ENCODE measurements at places on chromosomes 16 and 17. TPM values are rescaled to one million over a fixed set of nuclear protein-coding genes. Genes with fewer than 3 reads are reported as not detected.

DNA sequence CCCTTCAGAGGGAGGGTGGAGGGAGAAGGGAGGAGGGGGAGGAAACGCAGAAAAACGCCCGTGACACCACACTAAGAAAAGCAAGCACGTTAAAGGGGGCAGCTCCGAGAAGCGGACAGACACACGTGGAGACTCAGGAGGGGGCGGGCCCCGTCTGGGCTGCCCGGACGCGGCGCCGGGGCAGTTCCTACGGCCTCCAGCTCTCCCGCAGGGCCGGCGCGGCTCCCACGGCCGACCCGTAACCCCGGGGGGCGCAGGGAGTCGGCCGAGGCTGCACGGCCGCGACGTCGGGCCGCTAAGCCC, 362 bp downstream of the KLHDC4 start:
- H3K27me3 ChIP-seq, result no peaks in the 10 kb centered on the region
- DNase-seq, result no peak
- H3K4me1 ChIP-seq, result peaks cover 45% of the 10 kb centered on the region
- H3K4me3 ChIP-seq, result peak overlapping the region; percentile 71
- peaks cover 5% of the 10 kb centered on the region for H3K36me3 ChIP-seq
- peak overlapping the region; percentile 93 for H3K27ac ChIP-seq

DNA sequence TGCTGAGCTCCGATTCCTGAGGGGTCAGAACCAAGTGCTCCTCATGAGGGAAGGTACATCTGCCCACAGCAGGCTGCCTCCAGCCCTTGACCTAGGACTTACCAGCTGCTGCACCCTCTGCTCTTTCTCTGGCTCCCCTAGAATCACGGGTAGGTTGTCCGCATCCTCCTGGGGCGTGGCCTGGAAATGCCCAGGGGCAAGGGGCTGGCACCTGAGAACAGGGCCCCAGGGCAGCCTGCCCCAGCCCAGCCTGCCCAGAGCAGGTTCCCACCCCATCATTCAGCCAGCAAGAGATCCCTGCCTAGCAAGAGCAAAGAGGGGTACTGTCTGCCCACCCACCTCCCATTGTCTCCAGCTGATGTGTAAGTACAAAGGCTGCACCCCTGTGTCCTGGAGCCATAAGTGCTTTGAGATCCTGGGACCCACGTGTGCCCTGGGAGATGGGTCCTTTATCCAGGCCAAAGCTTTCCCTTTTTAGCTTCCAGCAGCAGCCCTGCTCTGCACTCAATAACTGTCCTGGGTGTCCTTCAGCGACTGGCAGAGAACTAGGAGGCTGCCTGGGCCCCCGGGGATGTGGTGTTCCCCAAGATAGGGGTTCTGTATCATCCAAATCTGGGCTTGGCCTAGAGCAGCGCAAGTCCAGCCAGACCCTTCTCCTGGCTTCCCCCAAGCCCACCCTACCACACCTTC, 5.1 kb downstream of the TSPOAP1 start:
- no peak overlapping the region for H3K4me3 ChIP-seq
- peaks cover 13% of the 10 kb centered on the region for H3K4me1 ChIP-seq
- no peaks in the 10 kb centered on the region for H3K27me3 ChIP-seq
- H3K27ac ChIP-seq, result no peak overlapping the region

The CD300LG gene
- total RNA-seq, result not detected

- H3K36me3 ChIP-seq, result no peaks in the 10 kb centered on the region
- DNase-seq, result no peak
- H3K4me3 ChIP-seq, result no peak overlapping the region
- H3K4me1 ChIP-seq, result no peaks in the 10 kb centered on the region
- no peak overlapping the region for H3K27ac ChIP-seq
- no peaks in the 10 kb centered on the region for H3K27me3 ChIP-seq
Measured at GRCh38 chr17:64245218-64246145, 17.6 kb downstream of the TEX2 start.

GRCh38 chr17:82799591-82799990, 40.2 kb downstream of the ZNF750 start:
- no peak for DNase-seq
- H3K27me3 ChIP-seq, result no peaks in the 10 kb centered on the region
- H3K4me3 ChIP-seq, result no peak overlapping the region

GRCh38 chr17:60039847-60040442, 38.8 kb downstream of the HEATR6 start:
- no peak overlapping the region for H3K27ac ChIP-seq
- no peak overlapping the region for H3K4me3 ChIP-seq
- H3K36me3 ChIP-seq, result no peaks in the 10 kb centered on the region
- H3K27me3 ChIP-seq, result no peaks in the 10 kb centered on the region

The IKZF3 gene
- total RNA-seq, result 55.5 TPM

DNA sequence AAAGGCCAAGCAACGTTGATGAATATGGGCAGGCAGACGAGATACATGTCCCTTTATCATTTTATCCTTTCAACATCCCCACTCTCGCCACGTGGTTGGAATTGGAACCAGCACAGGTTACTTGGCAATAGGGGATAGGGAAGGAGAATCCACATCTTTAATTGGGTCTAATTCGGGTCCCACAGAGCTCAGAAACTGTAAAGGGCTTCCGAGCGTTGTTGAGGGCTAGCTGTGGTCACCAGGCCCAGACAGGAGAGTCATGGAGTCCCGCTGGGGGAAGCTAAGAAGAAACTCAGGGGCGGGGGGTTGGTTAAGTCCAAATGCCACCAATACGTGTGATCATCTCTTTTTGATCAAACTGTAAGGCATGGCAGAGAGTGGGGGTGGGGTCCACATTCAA, 271.3 kb upstream of the ZFHX3 start:
- H3K27me3 ChIP-seq, result no peaks in the 10 kb centered on the region
- no peaks in the 10 kb centered on the region for H3K36me3 ChIP-seq
- H3K27ac ChIP-seq, result no peak overlapping the region
- no peaks in the 10 kb centered on the region for H3K4me1 ChIP-seq
- no peak overlapping the region for H3K4me3 ChIP-seq

The GCGR gene
- total RNA-seq, result not detected

DNA sequence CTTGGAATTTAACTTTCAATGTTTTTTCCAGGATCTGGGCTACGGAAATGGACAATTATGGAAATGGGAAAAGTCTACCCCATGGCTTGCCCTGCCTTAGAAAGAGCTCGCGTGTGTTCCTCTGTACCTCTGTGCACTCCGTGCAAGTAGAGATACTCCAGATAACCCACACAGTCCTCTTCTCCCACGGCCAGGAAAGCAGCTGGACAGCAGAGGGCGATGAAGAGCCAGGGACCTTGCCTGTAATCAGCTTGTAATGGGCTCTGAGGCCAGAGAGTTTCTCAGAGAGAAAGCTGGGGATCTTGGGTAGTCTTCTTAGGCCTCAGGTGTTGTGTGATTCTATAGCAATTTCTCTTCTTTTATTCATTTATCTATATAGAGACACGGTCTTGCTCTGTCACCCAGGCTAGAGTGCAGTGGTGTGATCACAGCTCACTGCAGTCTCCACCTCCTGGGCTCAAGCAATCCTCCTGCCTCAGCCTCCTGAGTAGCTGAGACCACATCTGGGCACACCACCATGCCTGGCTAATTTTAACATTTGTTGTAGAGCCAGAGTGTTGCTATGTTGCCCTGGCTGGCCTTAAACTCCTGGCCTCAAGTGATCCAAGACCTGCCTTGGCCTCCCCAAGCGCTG, 2.4 kb upstream of the SOCS7 start:
- H3K27ac ChIP-seq, result no peak overlapping the region
- no peaks in the 10 kb centered on the region for H3K27me3 ChIP-seq
- peaks cover 9% of the 10 kb centered on the region for H3K4me1 ChIP-seq
- H3K4me3 ChIP-seq, result no peak overlapping the region

GRCh38 chr17:11986179-11986941, 10.9 kb downstream of the ZNF18 start:
- H3K27ac ChIP-seq, result no peak overlapping the region
- peaks cover 62% of the 10 kb centered on the region for H3K36me3 ChIP-seq
- no peaks in the 10 kb centered on the region for H3K27me3 ChIP-seq
- H3K4me1 ChIP-seq, result no peaks in the 10 kb centered on the region

The BAIAP3 gene
- 0.89 TPM for total RNA-seq

The TSNAXIP1 gene
- 0.72 TPM for total RNA-seq

The MATCAP1 gene
- total RNA-seq, result 88.1 TPM

DNA sequence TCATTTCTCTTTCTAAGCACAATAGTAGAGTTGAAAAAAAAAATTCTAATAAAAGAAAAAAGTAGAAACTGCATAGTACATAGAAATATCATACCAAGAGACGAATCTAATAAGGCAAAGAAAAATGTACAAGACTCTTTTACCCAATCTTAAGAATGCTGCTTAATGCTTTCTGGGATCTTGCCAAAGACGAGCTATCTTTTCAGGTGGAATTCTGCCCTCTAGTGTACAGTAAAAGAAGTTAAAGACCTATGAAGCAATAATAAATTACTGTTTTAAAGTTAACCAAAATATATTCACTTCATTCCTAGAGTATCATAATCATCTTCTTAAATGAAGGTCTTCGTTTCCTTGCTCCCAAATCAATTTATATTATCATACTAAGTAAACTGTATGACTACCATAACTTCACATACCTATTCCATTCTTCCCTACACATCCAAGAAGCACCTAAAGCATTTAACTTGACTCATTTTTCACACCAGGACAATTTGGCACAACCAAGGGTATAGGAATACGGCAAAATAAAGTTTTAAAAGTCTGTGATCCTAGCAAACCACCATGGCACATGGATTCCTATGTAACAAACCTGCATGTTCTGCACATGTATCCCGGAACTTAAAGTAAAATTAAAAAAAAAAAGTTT, 47.7 kb downstream of the CFDP1 start:
- H3K27me3 ChIP-seq, result no peaks in the 10 kb centered on the region
- peaks cover 4% of the 10 kb centered on the region for H3K4me1 ChIP-seq
- no peak overlapping the region for H3K27ac ChIP-seq
- no peak overlapping the region for H3K4me3 ChIP-seq
- no peaks in the 10 kb centered on the region for H3K36me3 ChIP-seq

The KRT33B gene
- total RNA-seq, result not detected

DNA sequence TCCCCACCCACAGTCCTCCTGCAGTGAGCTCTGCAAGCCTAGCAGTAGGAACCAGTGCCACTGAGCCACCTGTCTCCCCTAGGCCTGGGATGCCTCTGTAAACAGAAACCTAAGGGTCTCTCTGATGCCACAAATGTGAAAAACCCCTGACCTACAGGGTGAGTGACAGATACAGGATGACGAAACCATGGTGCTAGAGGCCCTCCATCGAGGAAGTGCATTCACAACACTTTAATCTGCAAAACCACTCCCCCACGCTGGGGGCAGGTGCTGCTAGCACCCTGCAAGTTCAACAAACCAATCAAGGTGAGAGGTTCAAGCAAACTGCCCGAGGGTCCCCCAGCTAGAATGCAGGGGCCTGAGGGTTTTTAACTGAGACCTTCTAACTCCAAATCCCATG, 59.5 kb downstream of the CDYL2 start:
- H3K27ac ChIP-seq, result no peak overlapping the region
- no peaks in the 10 kb centered on the region for H3K36me3 ChIP-seq
- DNase-seq, result no peak
- H3K27me3 ChIP-seq, result no peaks in the 10 kb centered on the region
- H3K4me1 ChIP-seq, result no peaks in the 10 kb centered on the region

DNA sequence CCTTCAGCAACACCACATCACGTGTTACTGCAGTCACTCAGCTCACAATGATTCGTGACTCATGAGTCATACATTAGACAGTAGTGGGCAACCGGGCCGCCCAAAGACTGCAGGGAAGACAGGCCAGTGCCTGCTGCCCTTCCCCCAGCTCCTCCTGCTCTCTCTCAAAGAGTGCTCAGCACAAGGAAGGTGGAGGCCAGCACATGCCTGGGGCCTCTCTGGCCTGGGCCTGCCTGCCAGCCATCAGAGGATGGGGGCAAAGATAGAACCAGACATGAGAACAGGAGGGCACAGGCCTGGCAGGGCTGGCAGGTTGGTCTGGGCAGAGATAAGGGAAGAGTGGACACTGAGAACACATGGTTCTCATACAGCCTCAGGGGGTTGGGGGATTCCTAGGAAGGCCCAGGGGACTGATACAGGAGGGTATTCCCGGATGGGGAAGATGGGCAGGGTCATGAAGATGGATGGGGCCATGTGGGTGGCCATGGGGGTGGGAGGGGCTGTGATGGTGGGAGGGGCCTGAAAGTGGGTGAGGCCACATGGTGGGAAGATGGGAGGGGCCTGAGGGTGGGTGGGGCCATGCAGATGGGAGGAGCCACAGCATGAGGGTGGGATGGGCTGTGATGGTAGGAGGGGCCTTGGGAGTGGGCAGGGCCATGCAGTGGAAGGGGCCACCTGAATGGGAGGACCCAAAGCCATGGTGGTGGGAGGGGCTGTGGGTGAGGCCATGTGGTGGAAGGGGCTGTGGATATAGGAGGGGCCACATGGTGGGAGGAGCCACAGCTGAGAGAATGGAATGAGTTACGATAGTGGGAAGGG, 29.0 kb downstream of the KATNB1 start:
- H3K36me3 ChIP-seq, result no peaks in the 10 kb centered on the region
- DNase-seq, result no peak
- H3K27ac ChIP-seq, result no peak overlapping the region

The ITGA2B gene
- total RNA-seq, result 0.48 TPM

The GPR139 gene
- not detected for total RNA-seq

The KCNJ12 gene
- total RNA-seq, result not detected

GRCh38 chr17:28675980-28676379, 14.0 kb downstream of the SUPT6H start:
- no peak overlapping the region for H3K4me3 ChIP-seq
- no peak for DNase-seq
- H3K27ac ChIP-seq, result no peak overlapping the region
- H3K27me3 ChIP-seq, result no peaks in the 10 kb centered on the region
- no peaks in the 10 kb centered on the region for H3K4me1 ChIP-seq
- peaks cover 63% of the 10 kb centered on the region for H3K36me3 ChIP-seq

GRCh38 chr17:1967213-1967612, 57.9 kb downstream of the RTN4RL1 start:
- H3K27me3 ChIP-seq, result no peaks in the 10 kb centered on the region
- DNase-seq, result no peak
- no peak overlapping the region for H3K27ac ChIP-seq

- H3K27me3 ChIP-seq, result no peaks in the 10 kb centered on the region
- H3K36me3 ChIP-seq, result no peaks in the 10 kb centered on the region
- no peak overlapping the region for H3K4me3 ChIP-seq
Measured at GRCh38 chr16:86209202-86209601, 301.1 kb upstream of the FOXF1 start.

- H3K27me3 ChIP-seq, result no peaks in the 10 kb centered on the region
- H3K4me1 ChIP-seq, result no peaks in the 10 kb centered on the region
- H3K36me3 ChIP-seq, result no peaks in the 10 kb centered on the region
- no peak for DNase-seq
- no peak overlapping the region for H3K4me3 ChIP-seq
Measured at GRCh38 chr16:78664811-78665772, 565.6 kb downstream of the WWOX start.

The MYL4 gene
- not detected for total RNA-seq

- no peaks in the 10 kb centered on the region for H3K27me3 ChIP-seq
- H3K27ac ChIP-seq, result no peak overlapping the region
Measured at GRCh38 chr17:37766971-37767370, 22.1 kb upstream of the HNF1B start.

The PLA2G10 gene
- not detected for total RNA-seq

The ACADVL gene
- total RNA-seq, result 339 TPM

GRCh38 chr16:22320572-22321339, 23.5 kb downstream of the POLR3E start:
- no peak overlapping the region for H3K4me3 ChIP-seq
- no peaks in the 10 kb centered on the region for H3K27me3 ChIP-seq
- DNase-seq, result no peak
- peaks cover 8% of the 10 kb centered on the region for H3K36me3 ChIP-seq
- H3K27ac ChIP-seq, result no peak overlapping the region
- no peaks in the 10 kb centered on the region for H3K4me1 ChIP-seq

- H3K27ac ChIP-seq, result no peak overlapping the region
- H3K27me3 ChIP-seq, result no peaks in the 10 kb centered on the region
- H3K4me3 ChIP-seq, result no peak overlapping the region
- no peaks in the 10 kb centered on the region for H3K4me1 ChIP-seq
- no peak for DNase-seq
Measured at GRCh38 chr16:19008245-19009169, 24.8 kb downstream of the TMC7 start.

- no peaks in the 10 kb centered on the region for H3K27me3 ChIP-seq
- H3K4me3 ChIP-seq, result no peak overlapping the region
- no peak for DNase-seq
- no peak overlapping the region for H3K27ac ChIP-seq
Measured at GRCh38 chr17:72204742-72205141, 83.9 kb downstream of the SOX9 start.

The NEUROD2 gene
- total RNA-seq, result not detected

All from naive thymus-derived CD4-positive, alpha-beta T cell (primary cell).